K562 (cell line): ENCODE measurements at places on chromosomes 12 and 14. TPM values are rescaled to one million over a fixed set of nuclear protein-coding genes. Genes with fewer than 3 reads are reported as not detected.

The SLC7A7 gene
- polyA plus RNA-seq, result 0.68 and 1.0 TPM in 2 replicates

DNA sequence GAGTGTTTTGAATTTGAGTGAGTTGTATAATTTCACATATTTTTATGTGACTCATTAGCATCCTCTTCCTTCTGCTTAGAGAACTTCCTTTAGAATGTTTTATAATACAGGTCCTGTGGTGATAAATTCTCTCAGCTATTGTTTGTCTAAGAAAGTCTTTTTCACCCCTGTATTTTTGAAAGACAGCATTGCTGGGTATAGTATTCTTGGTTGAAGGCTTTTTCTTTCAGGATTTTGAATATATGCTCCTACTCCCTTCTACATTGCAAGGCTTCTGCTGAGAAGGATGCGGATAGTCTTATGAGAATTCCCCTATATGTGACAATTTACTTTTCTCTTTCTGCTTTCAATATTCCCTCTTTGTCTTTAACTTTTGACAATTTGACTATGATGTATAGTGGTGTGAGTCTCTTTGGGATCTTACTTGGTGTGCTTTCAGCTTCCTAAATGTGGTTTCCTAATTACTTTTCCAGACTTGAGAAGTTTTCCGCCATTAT lies 118.9 kb upstream of the HMGA2 start:
- no peaks in the 10 kb centered on the region for H3K36me3 ChIP-seq
- no peak overlapping the region for H3K4me3 ChIP-seq
- H3K27me3 ChIP-seq, result no peaks in the 10 kb centered on the region

- no peaks in the 10 kb centered on the region for H3K36me3 ChIP-seq
- no peak overlapping the region for H3K4me3 ChIP-seq
- H3K27ac ChIP-seq, result no peak overlapping the region
- H3K27me3 ChIP-seq, result no peaks in the 10 kb centered on the region; the same call in 1 of the 2 replicates
- peaks cover 5% of the 10 kb centered on the region; the same call in 2 of the 3 replicates for H3K4me1 ChIP-seq
These were observed 34.3 kb upstream of the ATP2A2 start for GRCh38 chr12:110246636-110247339.

GRCh38 chr14:72451054-72451972 lies 442.6 kb downstream of the DPF3 start:
- H3K27me3 ChIP-seq, result no peaks in the 10 kb centered on the region
- DNase-seq, result no peak
- no peaks in the 10 kb centered on the region for H3K36me3 ChIP-seq
- H3K4me1 ChIP-seq, result peaks cover 12% of the 10 kb centered on the region

GRCh38 chr14:63735720-63736119 lies 7.9 kb upstream of the SGPP1 start:
- no peaks in the 10 kb centered on the region for H3K36me3 ChIP-seq
- DNase-seq, result no peak
- no peaks in the 10 kb centered on the region for H3K4me1 ChIP-seq
- no peaks in the 10 kb centered on the region; the same call in 1 of the 2 replicates for H3K27me3 ChIP-seq

DNA sequence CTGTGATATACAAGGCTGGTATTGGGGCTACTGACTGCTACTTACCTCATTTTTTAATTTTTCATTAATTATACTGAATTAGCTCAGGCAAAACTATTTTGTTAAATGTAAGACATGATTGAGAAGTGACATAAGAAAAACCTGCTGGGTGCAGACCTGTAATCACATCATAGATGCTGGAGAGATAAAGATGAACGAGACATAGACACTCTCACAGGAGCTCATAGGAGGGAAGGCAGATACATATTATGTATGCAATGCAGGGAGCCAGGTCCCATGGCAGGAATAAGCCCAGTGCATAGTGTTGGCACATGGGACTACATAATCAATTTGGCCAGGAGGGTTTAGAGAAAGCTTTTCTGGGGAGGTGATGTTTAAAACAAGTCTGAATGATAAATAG lies 74.9 kb downstream of the PRKCH start:
- no peak overlapping the region for H3K4me3 ChIP-seq
- DNase-seq, result no peak
- no peaks in the 10 kb centered on the region for H3K4me1 ChIP-seq

- H3K27ac ChIP-seq, result no peak overlapping the region
- H3K4me3 ChIP-seq, result no peak overlapping the region
- no peaks in the 10 kb centered on the region for H3K27me3 ChIP-seq
- H3K4me1 ChIP-seq, result peaks cover 9% of the 10 kb centered on the region; the same call in 2 of the 3 replicates
These were observed 389.2 kb downstream of the EGLN3 start for GRCh38 chr14:33561488-33562175.

DNA sequence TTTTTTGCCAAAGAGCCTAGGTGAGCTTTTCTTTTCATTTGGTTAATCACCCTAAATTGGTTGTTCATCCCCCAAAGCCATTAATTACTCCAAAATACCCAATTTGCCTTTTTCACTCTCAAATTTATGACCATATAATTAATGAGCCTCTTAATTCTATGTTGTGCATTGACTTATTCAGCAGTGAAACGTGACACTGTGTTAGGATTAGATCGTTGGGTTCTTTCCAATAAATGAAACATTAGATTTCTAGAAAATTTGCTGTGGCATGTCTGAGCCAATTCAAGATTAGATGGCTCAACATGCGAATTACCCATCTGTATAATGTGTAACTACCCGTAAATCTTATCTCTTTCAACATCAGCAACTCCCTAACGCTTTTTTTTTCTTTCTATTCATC lies 273.4 kb downstream of the BMP4 start:
- no peaks in the 10 kb centered on the region for H3K36me3 ChIP-seq
- no peak overlapping the region for H3K27ac ChIP-seq
- H3K27me3 ChIP-seq, result no peaks in the 10 kb centered on the region
- H3K4me1 ChIP-seq, result no peaks in the 10 kb centered on the region
- no peak overlapping the region for H3K4me3 ChIP-seq
